ENCODE measurements at places on chromosomes 1 and 21.
A peak's percentile ranks its signal among the peaks of the same experiment; 100 is the strongest.

DNA sequence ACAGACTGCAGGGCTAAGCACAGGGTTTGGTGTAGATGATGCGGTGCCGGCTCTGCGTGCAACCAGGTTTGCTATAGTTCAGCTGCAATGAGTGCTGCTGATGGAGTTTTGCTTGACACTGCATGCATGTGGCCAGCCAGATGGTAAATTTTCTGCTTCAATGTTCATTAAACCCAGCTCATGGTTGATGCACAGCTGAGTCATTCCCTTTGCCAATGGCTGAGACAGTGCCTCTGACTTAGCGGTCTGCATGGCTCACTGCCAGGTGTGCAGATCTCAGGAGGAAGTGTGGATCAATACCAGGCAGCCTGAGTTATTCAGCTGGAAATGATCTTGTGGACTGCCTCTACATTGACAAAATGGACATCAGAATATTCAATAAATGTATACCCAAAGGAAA lies 172.7 kb upstream of the ZP4 start:
- no peak for DNase-seq

DNA sequence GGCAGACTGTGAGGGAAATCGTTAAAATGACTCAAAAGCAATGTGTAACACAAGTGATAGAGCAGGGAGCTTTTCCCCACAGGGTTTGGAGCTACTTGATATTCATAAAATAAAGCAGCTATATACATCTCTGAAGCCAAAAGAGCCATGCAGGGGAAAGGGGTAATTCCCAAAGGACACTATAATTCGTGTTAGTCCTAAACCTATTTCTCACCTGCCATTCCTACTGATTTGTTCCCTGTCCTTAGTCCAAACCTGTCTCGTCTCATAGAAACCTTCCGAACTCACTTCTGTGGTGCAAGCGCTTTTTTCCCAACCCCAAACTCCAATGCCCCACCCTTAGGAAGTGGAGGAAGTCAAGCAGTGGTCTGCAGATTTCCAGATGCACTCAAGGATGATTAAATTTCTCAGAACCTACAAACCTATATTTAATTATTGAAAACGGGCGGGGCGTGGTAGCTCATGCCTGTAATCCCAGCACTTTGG lies 946 bp upstream of the HNRNPR start:
- peak; percentile 2 for DNase-seq

- DNase-seq, result no peak
Observed at GRCh38 chr1:31949862-31950261, 11.7 kb upstream of the PTP4A2 start.

GRCh38 chr1:94332952-94333351 lies 85.2 kb upstream of the ABCD3 start:
- no peak for DNase-seq

- no peak for DNase-seq
Observed at GRCh38 chr1:32500387-32501209, 35.7 kb downstream of the ZBTB8B start.

GRCh38 chr1:239539051-239539450 lies 152.7 kb downstream of the CHRM3 start:
- DNase-seq, result no peak

DNA sequence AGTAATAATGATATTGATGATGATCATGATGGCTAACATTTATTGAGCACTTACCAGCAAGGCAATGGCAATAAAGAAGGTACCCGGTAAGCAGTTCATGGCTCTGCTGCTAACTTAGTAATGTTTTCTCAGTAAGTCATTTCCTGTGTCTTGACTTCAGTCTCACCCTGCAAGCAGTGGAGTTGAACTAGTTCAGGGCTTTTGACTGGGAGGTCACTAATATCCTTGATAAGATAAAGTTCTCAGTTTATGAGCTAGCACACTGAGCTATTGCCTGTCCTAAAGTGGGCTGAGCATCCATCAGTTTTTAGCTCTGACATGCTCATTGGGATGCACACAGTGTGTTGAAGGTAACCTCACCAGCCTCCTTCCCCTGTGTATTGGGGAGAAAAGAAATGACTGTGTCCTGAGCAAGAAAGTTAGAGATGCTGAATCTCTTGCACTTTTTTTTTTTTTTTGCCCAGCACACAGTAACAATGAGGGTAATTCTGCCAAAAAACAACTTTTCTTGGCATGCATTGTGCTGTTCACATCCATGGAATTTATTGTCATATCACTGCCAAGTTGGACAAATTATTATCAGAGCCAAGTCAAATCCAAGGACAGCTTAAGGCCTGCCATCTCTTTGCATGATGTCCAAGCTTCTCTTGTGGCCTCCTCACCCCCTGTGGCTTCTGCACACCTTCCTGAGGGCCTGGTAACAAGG lies 55.5 kb upstream of the GADD45A start:
- DNase-seq, result no peak

GRCh38 chr1:215476541-215476940 lies 90.6 kb upstream of the KCTD3 start:
- no peak for DNase-seq

DNA sequence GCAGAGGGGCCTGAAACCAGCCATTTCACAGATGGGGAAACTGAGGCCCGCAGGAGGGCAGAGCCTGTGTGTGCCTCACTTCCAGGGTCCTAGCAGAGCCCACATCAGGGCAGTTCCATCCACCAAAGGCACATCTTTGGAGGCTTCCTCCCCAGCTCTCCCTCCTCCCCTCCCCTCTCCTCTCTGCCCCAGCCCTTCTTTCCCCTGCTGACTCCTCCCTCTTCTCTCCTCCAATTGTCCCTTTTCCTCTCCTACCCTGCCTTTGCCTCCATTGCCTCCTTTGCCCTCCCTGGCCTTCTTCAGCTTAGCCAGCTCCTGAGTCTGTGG lies 56.6 kb downstream of the TMEM53 start:
- no peak for DNase-seq

DNA sequence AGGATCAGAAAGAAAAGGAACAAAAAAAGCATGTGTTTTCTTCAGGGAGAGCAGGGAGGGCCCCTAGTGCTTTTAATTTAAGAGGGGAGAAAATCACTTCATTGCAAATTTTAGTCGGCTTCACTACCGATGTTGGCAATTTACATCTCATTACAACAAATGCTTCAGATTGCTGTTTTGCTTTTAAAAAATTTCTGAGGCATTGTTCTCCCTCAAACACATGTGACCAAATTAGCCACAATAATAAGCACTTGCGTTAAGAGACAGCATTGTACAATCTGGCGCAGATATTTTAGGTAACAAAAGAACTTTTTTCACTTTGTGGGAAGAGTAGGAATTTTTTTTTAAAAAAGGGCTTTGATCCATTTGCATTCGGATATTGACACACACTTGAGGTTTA lies 29.8 kb downstream of the BEND5 start:
- DNase-seq, result no peak

DNA sequence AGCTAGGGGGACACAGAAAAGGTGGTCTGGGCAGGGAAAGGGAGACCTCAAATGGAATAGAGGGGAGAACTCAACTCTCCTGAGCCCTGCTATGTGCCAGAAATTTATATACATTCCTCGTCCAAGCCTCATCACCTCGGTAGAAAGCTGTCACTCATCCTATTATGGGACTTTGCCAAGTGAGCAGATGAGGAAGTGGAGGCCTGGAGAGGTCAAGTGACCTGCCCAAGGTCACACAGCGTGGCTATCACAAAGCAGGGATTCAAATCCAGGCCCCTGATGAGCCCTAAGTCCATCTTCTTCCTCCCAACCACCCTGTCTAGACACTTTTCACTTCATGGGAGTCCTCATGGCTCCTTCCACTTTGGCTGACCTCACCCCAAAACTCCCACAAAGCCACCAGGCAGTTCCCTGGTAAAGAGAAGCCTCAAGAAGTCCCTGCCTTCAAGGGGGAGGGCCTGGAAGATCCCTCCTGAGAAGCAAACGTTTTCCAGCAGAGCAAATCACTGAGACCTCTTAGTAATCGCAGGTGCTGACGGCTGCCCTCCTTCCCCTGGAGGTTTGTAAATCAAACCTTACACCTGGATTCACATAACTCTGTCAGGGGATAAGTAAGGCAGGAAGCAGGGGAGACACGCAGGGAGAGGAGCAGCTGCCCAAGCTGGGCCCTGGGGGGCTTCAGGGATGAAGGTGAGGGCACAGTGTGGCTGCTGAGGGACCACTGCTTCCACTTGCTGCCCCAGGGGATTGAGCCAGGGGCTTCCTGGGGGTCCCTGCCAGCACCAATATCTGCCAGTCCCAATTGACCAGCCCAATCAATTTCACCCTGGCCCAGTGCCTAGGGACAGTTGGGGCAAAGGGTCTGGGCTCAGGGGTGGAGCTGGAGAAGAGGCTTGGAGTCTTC lies 351.2 kb downstream of the MATN1 start:
- DNase-seq, result no peak

- no peak for DNase-seq
Observed at GRCh38 chr1:234918961-234919761, 209.5 kb downstream of the TOMM20 start.

DNA sequence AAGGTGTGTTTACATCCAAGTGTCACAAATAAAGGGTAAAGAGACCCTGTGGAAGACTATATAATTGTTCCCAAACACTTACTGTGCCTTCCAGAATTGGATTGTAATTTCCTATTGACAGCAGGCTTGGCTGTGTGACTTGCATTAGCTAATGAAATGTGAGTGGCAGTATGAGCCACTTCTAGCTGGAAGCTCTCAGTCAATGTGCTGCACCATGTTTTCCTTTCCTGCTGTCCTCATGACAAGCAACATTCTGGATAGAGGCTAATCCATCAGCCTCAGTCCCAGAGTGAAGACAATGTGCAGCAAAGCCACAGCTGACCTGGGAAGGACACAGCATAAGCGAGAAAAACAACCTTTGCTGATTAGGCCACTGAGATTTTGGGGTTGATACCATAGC lies 5.9 kb upstream of the FOXJ3 start:
- DNase-seq, result no peak

DNA sequence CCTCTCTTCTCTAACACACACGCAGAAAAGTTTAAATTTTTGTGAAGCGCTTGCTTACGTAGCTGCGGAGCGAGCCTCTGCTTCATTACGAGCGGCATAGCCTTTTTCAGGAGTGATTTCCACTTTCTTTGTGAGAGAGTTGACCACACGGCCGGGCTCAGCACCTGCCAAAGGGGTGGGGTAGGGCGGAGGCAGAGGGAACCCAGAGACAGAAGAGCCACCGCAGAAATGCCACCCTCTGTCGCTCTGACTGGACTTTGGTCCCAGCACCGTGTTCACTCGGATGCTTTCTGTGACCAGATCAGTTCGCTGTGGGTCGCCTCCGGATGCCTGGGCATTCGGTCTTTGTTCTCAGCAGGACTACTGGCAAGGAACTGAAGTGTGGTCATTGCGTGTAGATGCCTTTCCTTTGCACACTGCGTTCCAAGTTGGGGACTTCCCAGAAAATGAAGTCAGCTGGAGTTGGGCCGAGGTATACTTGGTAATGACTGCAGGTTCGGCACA lies 883 bp downstream of the CHODL start:
- no peak for DNase-seq

- DNase-seq, result no peak
Observed at GRCh38 chr1:167973832-167974231, 37.0 kb upstream of the MPC2 start.

- no peak for DNase-seq
Observed at GRCh38 chr1:58848818-58849411, 65.1 kb upstream of the JUN start.

GRCh38 chr1:208043691-208044181 lies 132.8 kb upstream of the CD34 start:
- DNase-seq, result no peak

DNA sequence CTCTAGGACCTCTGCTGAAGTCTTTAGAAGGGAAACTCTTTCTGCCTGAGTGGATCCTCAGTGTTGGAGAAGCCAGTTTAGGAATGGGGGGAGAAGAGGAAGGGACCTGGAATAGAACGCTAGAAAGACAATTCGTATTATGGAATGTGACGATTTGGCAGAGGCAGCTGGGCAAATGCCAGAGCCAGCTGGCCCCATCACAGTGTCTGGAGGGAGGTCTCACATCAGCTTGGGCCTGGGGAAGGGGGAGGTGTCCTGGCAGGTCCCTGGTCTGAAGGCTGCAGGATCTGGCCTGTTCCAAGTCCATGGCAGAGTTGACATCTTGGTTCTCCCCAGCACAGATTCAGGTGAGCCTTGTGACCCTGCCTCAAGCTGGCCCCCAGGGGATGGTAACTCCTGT lies 11.3 kb downstream of the TMCC2 start:
- DNase-seq, result no peak

GRCh38 chr1:116754198-116754977 lies at the start of gene CD2:
Gene CD2 (plus strand): TSS chr1:116754430. CDS start chr1:116754493, 63 bp downstream.
- DNase-seq, result peak; percentile 83

DNA sequence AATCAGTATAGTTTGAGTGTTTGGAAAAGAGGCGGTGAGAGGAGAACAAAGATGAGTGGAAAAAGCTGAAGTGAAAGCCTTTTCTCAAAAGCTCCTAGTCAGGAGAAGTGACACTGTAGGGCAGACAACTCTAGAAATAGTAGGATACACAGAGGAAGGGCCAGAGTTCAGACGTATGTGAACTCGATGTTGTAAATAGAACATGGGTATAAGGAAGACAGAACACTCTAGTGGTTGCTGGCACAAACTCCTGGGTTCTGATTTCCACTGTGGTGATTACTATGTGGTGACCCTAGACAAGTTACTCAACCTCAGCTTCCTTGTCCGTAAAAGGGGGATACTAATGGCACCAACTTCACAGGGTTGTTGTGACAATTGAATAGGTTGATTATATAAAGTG lies 30.2 kb upstream of the MGST3 start:
- DNase-seq, result no peak

DNA sequence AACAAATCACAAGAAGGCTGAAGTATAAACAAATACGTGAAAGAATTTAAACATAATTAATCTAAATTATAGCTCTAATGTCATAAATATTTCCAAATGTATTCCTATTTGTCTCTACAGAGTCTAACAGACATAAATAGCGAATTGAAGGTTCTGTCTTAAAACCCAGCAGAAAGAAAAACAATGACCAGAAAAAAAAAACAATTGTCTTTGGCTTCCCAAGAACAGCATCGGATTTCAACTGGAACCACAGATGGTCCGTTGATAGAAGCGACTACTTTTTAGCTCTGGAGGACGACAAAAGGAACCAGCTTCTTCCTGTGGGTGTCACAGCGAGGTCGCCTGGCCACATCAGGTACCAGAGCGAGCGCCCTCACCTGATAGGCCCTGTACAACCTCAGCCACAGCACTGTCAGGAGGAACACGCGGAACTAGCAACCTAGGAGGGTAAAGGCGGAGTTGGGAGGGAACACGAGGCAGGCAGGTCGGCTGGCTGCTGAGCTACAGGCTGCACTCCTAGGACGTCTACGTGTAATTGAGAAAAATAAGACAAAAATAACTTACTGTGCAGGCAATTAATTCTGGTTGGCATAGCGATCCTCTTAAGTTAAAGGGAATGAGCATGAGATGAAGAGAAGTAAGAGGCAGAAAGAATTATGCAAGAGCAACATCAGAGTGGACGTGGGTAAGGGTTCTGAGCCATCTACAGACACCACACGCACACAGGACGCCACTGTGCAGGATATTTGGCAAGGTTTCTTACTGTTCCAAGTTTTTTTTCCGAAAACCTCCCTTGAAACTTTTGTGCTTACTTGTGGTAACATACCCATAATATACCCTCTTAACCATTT lies 16.7 kb upstream of the PRDM15 start:
- peak; percentile 51 for DNase-seq

GRCh38 chr1:53592521-53592982 lies 133.4 kb downstream of the DMRTB1 start:
- DNase-seq, result no peak

Data from CD4-positive, alpha-beta T cell treated with Interleukin-2 at 100 ng/mL for 4 hours (primary cell).